ENCODE measurements at places on chromosomes 5 and 9. TPM values are rescaled to one million over a fixed set of nuclear protein-coding genes. Genes with fewer than 3 reads are reported as not detected.
A peak's percentile ranks its signal among the peaks of the same experiment; 100 is the strongest.

DNA sequence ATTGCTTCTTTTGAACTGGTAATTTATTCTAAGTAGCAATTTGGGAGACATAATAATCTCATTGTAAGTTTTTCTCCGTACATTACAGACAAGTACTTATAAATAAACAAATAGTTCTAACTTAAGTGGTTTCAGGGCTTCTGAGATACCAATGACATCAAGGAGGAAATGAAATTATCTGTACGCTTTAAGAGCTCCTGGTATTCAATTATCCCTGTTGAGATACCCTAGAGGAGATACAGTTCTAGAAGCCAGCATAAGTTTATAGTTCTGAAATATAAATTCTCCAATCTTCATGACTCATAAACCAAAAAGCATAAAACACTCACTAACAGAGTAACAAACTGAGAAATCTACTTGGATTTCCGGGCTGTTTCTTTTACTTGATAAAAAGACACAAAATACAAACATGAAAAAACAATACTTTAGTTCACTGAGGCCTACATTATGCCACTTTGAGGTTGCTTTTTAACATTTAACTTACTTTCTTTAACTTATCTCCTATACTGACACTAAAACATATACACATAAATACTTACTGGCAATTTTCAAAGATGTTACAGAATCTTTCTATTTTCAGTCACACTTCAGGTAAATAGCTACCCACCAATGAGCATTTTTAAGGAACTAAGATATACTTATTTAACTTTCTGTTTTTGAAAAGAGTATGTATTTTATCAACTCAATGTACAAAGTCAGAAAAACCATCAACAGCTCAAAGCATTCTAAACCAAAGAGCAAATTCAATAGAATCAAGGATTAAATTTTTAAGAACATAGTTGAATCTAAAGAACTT, 7.5 kb downstream of the DCTN4 start:
- H3K36me3 ChIP-seq, result peaks cover 66% of the 10 kb centered on the region
- no peaks in the 10 kb centered on the region for H3K27me3 ChIP-seq
- DNase-seq, result no peak

ADGRV1 gene
- not detected for total RNA-seq

- peaks cover 37% of the 10 kb centered on the region for H3K4me1 ChIP-seq
- peaks cover 26% of the 10 kb centered on the region for H3K36me3 ChIP-seq
- no peak for DNase-seq
- H3K27ac ChIP-seq, result peak overlapping the region; percentile 72
- no peak overlapping the region for H3K4me3 ChIP-seq
Observed at GRCh38 chr5:206927-207536, 10.9 kb downstream of the CCDC127 start.

GPR151 gene
- total RNA-seq, result not detected

PCDHA9 gene
- total RNA-seq, result not detected

GRCh38 chr5:9439531-9440292, 106.2 kb downstream of the SEMA5A start:
- peak overlapping the region; percentile 24 for H3K27ac ChIP-seq
- peaks cover 22% of the 10 kb centered on the region for H3K4me1 ChIP-seq
- no peaks in the 10 kb centered on the region for H3K27me3 ChIP-seq
- no peaks in the 10 kb centered on the region for H3K36me3 ChIP-seq
- no peak overlapping the region for H3K4me3 ChIP-seq
- DNase-seq, result no peak

DNA sequence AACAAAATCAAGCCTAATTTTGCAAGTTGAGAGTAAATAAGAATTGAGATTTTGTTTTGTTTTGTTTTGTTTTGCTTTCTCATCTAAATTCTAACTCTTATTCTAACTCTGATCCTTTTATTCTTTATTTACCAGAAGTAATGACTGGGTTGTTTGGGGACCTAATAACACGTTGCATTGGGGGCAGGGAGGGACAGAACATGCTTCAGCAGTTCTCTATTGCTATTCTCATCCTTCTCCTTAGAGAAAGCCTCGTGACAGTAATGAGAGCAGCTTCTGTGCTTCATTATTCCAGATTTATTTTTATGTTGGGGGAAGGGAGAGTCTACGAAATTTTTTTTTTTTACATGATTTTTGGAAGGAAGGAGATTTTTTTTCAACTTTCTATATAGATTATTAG, 21.1 kb downstream of the CPEB4 start:
- peaks cover 31% of the 10 kb centered on the region for H3K36me3 ChIP-seq
- H3K27me3 ChIP-seq, result no peaks in the 10 kb centered on the region
- peaks cover 98% of the 10 kb centered on the region for H3K4me1 ChIP-seq
- H3K27ac ChIP-seq, result peak overlapping the region; percentile 75

CBY3 gene
- total RNA-seq, result not detected

C9orf50 gene
- not detected for total RNA-seq

- H3K27ac ChIP-seq, result no peak overlapping the region
- no peak for DNase-seq
- no peaks in the 10 kb centered on the region for H3K36me3 ChIP-seq
- H3K4me3 ChIP-seq, result peak overlapping the region; percentile 67
- H3K4me1 ChIP-seq, result peaks cover 9% of the 10 kb centered on the region
- H3K27me3 ChIP-seq, result peaks cover 4% of the 10 kb centered on the region
Observed at GRCh38 chr9:113012492-113012891, 500 bp upstream of the ZNF883 start.

MSH3 gene
- 11.0 TPM for total RNA-seq

EQTN gene
- not detected for total RNA-seq

DNA sequence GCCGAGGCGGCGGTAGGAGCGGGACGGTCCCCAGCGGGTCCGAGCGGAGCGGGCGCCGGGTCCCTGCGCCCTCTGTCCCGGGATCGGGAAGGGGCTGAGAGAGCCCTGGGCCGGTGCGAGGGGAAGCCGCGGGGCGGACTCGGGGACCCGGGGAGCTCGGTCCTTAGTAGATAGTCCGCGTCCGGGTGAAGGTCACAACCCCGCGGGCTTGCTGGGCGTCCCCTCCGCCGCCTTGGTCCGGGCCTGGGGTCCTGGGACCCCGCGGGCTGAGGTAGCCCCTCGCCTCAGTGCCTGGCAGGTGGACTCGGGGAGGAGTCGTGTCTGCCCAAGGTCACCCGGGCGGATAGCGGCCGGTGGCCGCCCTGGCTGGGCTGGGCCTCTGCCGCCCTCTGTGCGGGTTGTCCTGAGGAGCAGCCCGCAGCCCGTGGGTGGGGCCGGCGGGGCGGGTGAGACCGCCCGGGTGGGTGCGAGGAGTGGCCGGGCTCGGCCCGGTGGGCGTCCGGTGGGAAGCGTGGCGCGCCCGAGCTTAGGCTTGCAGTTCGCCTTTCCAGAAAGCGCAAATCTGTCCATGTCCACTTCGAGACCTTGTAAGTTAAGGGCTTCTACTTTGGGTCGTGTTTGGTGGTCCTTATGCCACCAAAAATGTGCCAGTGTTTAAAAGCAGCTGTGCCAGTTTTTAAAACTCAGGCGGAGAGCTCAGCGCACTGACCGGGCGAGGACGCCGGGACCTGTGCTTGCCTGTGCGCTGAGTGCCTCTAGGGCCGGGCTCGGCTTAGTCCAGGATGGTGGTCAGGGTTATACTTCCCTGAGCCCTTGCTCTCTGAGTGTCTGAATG, 554 bp downstream of the SDHA start:
- no peak for DNase-seq
- peaks cover 14% of the 10 kb centered on the region for H3K36me3 ChIP-seq
- H3K4me3 ChIP-seq, result peak overlapping the region; percentile 100
- peaks cover 78% of the 10 kb centered on the region for H3K4me1 ChIP-seq

DNA sequence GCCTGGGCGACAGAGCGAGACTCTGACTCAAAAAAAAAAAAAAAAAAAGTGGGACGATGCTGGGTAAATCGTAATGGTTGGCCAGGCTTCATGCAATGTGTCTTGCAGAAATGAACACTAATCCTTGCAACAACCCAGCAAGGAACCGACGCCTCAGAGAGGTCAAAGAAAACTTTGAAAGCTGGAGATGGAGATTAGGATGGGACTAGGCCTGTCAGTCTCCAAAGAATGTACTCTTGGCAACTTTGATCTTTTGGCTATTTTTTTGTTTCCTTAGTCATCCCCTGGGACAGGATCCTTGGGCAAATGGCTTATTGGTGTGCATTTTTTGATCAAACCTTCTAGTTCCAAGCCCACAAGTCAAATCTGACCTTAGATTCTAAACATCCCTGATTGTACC, 10.6 kb upstream of the PWWP2A start:
- no peaks in the 10 kb centered on the region for H3K36me3 ChIP-seq
- H3K4me3 ChIP-seq, result no peak overlapping the region
- no peak overlapping the region for H3K27ac ChIP-seq
- no peak for DNase-seq
- no peaks in the 10 kb centered on the region for H3K27me3 ChIP-seq
- H3K4me1 ChIP-seq, result peaks cover 13% of the 10 kb centered on the region

DNA sequence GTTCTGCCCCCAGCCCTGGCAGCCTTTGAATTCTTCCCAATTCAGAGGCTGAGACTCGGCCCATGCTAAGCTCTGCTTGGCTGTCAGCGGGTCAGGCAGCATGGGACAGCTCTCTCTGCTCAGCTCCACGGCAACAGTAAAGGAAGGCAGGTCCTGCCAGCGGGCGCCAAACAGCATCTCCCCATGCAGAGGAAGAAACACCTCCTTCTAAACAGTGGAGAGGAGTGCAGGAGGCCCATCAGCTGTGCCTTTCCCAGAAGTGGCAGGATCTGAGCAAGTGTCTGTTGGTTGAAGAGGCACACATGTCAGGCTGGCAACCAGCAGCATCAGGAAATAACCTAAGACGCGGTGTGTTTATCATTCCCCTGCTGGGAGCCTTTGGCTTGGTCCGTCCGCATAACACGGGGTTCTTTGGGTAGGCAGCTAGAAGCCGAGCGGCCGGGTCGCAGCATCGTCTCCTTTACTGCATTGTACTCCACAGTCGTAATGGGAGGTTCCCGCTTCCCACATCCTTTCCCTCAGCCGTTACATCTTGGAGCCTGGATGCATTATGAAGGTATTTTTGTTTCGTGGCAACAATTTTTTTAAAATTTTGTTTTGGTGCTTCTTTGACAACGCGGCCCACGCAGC, 42.7 kb upstream of the NCS1 start:
- peaks cover 18% of the 10 kb centered on the region for H3K4me1 ChIP-seq
- H3K27ac ChIP-seq, result peak overlapping the region; percentile 60
- H3K36me3 ChIP-seq, result peaks cover 65% of the 10 kb centered on the region
- no peak overlapping the region for H3K4me3 ChIP-seq

GRCh38 chr9:79015951-79016350, 555.8 kb upstream of the TLE4 start:
- H3K4me1 ChIP-seq, result no peaks in the 10 kb centered on the region
- no peaks in the 10 kb centered on the region for H3K27me3 ChIP-seq
- H3K4me3 ChIP-seq, result no peak overlapping the region
- no peak overlapping the region for H3K27ac ChIP-seq

DNA sequence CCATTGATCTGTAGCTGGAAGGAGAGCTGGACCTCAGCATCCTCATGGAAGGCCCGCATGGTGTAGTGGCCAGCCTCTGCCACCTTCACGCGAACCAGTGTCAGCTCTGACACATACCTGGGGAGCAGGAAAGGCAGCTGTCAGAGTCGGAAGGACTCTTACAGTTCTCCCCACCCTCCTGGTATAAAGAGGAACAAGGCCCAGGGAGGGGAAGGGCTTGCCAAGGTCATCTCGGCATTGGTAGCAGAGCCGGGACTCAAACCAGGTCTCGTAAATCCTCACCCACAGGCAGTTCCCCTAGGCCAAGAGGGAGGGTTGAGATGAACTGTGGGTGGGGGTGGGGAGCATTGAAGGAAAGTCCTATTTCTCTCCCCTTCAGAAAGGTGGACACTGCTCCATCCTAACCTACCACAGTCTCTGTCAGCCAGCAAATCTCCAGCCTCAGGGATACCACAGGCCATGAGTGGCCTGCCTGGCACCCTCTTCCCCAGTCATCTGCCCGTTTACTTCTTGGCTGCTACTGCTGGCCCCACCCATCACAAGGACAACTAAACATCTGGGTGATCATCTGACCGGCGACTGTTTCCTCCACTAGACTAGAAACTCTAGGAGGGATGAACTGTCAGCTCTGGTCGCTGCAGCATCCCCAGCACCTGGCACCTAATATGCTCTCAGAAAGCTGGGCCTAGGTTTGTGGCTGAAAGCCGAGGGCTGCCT, 23.5 kb downstream of the PDGFRB start:
- peak overlapping the region; percentile 89 for H3K27ac ChIP-seq
- H3K4me3 ChIP-seq, result no peak overlapping the region
- DNase-seq, result no peak
- peaks cover 30% of the 10 kb centered on the region for H3K36me3 ChIP-seq
- H3K27me3 ChIP-seq, result no peaks in the 10 kb centered on the region
- peaks cover 57% of the 10 kb centered on the region for H3K4me1 ChIP-seq

Data from left ventricle myocardium inferior (tissue), 1 donor.